ENCODE measurements at places on chromosomes 12 and 14. TPM values are rescaled to one million over a fixed set of nuclear protein-coding genes. Genes with fewer than 3 reads are reported as not detected.
A peak's percentile ranks its signal among the peaks of the same experiment; 100 is the strongest.

Gene KRT78
- not detected for total RNA-seq

- DNase-seq: peak; percentile 82
Measured at GRCh38 chr12:38921025-38921677, 15.8 kb upstream of the CPNE8 start.

GRCh38 chr12:21828136-21828775 is 53.8 kb upstream of the KCNJ8 start:
- no peak for DNase-seq

DNA sequence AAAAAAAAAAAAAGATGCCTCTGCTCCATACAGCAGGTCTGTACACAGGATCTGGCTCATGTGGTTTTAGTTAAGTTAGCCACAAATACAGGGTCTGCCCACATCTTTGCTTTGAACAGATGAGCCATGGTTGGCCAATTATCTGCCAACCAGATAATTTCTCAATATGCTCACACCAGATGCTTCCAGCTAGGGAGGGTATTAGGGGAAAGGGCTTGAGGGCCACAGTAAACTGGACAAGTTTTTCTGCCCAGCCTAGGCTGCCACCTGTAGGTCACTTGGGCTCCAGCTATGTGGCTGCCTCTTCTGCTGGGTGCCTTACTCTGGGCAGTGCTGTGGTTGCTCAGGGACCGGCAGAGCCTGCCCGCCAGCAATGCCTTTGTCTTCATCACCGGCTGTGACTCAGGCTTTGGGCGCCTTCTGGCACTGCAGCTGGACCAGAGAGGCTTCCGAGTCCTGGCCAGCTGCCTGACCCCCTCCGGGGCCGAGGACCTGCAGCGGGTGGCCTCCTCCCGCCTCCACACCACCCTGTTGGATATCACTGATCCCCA is 776 bp downstream of the RDH5 start:
- peak; percentile 93 for DNase-seq

Data from lung microvascular endothelial cell (primary cell).